ENCODE measurements at places on chromosomes 1 and 21.

DNA sequence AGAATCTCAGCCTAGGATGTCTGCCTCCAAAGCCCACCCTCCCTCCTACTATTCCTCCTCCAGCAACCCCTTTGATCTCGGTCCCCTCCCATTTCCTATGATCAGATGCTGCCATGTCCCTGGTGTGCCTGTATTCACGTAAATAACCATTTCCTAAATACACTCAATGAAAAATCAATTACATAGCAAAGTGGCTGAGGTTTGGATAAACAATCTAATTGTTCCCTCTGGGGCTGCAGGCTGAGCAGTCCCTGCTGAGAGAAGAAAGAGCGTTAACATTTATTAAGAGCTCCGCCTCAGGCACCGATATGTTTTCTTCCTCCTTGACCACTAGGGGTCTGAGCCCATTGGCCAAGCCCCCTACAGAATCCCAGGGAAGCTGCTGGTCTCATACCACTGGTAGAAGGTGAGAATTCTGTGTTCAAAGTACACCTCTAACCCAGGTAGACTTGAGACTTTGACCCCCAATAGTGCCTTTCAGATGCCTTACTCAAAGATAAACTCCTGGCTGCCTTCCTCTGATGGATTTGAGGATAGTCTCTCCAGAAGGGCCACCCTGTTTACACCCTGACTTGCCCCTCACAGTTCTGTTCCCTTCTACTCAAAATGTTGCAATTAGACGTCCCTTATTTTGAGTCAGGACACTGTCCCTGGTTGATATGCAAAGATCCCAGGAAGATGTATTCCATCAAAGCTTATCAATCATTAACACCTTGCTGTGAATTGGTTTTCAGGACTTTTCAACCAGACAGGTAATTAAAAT, 33.9 kb upstream of the CAMK1G start:
- DNase-seq, result no peak

- no peak for DNase-seq
These were observed 20.1 kb upstream of the SELENON start for GRCh38 chr1:25779894-25780293.

GRCh38 chr1:15245593-15246360, 1.2 kb upstream of the FHAD1 start:
- no peak for DNase-seq

DNA sequence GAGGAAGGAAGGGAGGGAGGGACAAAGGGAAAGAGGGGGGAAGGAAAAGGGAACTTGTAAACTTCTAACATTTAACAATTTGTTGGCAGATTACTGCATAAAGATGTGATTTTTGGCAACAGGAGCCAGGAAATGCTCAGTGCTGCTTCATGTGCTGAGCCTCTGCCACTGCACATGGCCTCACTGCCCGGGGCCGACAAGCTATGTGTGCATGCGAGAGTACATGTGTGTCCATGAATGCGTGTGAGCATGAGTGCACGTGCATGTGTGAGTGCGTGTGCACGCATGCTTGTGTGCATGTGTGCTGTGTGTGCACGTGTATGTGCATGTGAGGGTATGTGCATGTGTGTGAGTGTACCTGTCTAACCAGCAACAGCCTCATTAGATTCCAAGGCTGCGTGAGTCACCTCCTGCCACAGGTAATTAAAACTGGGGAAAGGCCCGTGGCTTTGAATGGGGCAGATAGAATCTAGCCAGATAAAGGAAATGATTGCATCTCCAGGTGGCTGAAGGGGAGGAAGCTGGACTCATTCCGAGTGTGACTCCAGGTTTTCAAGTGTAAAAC, 41.4 kb upstream of the TSPEAR start:
- DNase-seq, result no peak

DNA sequence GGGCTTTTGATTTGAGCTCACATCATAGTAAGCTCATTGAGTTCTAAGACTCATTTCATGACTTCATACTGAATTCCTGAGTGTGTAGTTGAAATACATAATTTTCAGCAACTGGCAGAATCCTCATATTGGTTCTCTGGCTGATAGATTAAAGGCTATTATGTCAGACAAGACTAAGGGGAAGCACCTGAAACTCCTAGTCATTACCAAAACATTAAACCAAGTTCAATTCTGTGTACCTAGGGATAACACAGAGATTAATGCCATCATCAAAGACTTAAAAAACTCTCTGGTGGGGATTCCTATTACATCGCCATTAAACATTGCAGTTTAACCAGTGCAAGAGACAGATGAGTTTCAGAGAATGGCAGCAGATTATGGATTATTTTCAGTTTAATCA, 339.1 kb downstream of the PTPRC start:
- no peak for DNase-seq

DNA sequence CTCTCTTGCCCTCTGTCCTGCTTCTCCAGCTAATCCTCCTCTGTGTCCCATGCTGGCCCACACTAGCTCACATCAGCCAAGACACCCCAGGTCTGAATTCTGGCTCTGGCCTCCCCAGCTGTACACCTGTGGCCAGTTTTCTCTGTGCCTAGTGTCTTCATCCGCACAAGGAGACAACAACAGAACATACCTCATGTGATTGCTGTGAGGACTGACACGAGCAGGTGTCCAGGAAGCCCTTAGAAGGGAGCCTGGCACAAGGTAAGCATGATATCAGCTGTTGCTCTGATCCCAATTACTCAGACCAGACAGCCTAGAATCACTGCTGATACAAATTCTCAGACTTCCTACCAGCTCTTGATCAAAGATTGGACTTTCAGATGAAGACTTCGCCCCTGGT, 71.2 kb upstream of the GJB5 start:
- no peak for DNase-seq

- DNase-seq, result no peak
These were observed 10.4 kb upstream of the FCMR start for GRCh38 chr1:206932177-206932576.

DNA sequence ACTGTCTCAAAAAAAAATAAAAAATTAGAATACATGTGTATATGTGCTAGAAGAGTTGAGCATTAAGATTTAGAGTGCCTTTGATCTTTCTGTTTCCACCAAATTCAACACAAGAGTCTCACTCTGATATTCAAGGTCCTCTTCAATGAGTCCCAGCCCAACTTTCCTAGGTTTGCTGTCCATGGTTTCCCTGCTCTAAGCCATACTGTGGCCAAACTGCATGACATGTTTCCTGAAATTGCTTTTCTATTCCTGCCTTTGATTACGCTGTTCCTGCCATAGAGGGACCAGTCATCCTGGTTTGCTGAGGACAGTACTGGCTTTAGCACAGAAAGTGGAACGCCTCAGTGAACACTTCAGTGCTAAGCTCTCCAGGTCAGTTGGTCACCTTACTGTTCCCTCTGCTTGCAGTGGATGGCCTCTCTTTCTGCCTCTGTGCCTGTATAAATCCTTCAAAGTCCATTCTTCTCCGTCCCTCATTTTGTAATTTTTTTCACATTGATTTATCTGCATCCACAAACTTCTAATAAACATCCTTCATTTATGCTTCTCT, 305.9 kb upstream of the PROX1 start:
- DNase-seq, result no peak

GRCh38 chr1:17717594-17718535, 37.3 kb upstream of the ACTL8 start:
- no peak for DNase-seq

DNA sequence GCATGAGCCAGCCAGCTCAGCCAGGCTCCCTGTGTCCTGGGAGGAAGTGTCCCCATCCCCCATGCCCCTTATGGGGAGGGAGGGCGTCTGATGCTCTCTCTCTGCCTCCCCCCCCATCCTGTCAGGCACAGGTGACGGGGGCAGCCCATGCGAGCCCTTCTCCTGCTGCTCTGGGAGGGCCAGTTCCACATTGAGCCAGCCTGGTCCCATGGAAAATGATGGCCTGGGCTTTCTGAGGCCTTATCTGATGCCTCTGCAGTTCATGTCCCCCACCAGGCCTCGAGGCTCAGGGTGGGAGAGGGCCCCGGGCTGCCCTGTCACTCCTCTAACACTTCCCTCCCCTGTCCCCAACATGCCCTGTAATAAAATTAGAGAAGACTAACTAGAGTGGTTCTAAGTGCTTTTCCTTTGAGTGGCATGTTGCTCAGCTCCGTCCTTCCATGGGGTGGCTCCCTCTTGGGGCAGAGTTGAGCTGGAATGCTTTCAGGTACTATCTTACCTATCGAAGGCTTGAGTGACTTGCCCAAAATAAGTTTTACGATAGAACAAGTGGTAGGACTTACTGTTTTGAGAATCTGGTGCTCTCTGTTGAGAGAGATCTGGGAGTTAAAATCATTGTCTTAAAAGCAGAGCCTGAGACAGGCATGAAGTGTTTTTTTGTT, 1.8 kb upstream of the MTFR1L start:
- no peak for DNase-seq

- DNase-seq, result no peak
These were observed 15.1 kb downstream of the RNF19B start for GRCh38 chr1:32949519-32949918.

DNA sequence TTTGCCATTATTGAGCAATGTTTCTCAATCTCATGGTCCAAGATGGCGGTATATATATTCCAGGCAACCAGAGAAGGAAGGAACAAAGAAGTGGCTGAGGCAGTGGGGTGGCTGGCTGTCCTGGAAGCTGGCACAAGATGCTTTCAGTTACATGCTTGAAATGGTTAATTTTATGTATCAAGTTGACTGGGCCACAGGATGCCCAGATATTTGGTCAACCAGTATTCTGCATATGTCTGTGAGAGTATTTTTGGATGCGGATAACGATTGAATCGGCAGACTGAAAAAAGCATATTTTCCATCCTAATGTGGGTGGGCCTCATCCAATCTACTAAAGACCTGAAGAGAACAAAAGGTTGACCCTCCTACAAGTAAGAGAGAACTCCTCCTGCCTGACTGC, 55.2 kb downstream of the MAP3K7CL start:
- no peak for DNase-seq

GRCh38 chr1:18373151-18373550, 107.6 kb upstream of the KLHDC7A start:
- no peak for DNase-seq

GRCh38 chr1:46747683-46748288, 28.9 kb upstream of the EFCAB14 start:
- no peak for DNase-seq

DNA sequence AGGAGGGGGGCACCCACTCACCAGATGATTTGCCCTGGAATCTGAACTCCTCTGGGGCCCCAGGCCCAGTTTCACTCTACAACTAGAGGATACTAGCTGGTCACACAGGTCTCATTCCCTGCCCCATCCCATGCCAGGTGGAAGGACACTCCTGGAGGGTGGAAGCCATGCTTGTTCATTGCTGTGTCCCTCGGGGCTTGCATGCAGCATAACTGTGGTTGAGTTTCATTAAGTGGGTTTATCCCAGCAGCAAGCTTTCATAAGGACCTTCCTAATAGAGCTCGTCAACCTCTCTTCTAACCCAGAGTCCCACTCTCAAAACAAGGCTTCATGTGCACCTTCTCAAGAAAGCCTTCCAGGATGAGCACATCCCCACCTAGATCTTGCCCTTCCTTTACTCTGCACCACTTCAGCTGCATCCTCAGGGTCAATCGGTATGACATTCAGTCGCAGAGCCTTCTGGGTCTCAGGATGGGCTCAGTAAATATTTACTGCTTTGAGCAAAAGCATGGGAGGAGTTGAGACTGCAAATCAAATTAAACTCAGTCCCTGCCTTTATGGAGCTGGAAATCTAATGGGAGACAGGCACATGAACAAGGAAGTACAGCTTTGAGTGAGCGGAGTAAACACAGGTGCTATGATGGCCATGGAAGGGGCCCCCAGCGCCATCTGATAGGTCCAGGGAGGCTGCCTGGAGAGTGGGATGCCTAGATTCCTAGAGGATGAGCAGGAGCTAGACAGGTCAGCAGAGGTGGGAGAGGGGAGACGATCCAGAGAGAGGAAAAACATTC, 32.3 kb downstream of the LAMB3 start:
- no peak for DNase-seq

DNA sequence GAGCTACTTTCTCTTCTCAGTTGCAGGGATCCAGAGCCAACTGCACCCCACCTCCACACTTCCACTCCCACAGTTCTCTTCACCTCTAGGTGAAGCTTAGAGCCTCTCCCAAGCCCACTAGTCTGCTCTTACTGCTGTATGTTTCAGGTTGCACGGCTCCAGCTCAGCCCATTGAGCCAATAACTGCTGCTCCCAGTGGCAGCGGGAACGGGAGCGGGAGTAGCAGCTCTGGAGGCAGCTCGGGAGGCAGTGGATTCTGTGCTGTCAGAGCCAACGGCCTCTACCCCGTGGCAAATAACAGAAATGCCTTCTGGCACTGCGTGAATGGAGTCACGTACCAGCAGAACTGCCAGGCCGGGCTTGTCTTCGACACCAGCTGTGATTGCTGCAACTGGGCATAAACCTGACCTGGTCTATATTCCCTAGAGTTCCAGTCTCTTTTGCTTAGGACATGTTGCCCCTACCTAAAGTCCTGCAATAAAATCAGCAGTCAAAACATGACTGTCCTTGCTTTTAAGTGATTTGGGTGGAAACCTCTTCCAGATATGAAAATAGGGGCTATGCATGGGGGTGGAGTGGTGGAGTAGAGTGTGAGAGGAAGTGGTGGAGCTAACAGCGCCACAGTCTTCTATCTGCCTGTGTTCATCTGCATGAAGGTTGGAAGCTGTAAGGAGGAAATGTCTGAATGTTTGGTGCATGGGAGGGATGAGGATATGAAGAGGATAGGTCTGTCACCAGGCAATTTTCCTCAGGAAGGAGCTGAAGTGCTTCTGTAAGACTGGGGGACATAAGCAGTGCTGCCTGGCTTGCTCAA, 29.6 kb downstream of the CHIA start:
- DNase-seq, result no peak

- no peak for DNase-seq
These were observed 599.8 kb upstream of the CXADR start for GRCh38 chr21:16913010-16913409.

GRCh38 chr1:79287982-79288381, 281.5 kb upstream of the ADGRL4 start:
- no peak for DNase-seq

DNA sequence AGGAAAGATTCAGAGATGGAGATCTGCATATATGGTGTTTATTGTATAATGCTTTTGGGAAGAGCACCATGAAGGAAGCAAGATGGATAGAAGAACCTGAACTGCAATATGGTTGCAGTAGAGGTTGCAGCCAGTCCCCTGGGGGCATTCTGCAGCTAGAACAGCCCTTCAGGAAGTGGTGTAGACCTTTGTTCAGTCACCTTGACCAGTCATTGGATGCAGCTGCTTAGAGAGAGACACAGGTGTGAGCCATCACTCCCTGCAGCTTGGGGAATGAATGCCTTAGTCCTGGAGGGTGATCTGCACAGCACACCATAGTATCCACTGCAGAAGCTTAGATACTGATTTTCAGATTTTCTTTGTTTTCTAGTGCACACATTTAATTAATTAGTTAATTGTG, 42.3 kb downstream of the NEK7 start:
- no peak for DNase-seq

DNA sequence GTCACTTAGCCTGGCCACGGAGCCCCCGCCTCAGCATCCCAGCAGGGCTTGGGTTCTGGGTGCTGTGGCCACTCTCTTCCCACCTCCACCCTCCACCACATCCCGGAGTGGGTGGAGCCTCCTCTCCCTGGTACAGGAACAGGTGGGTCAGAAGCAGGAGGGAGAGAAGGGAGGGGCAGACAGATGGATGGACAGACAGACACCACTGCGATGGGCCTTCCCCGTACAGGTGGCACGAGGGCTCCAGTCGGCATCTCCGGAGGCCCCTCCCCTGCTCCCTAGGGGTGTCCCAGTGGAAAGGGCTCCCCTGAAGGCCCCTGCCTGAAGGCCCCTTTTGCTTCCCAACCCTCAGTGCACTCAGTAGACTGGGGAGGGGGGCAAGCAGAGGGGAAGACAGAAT, 96.9 kb upstream of the TARDBP start:
- no peak for DNase-seq
